8988T (cell line): ENCODE measurements at places on chromosomes 6 and 20.

DNA sequence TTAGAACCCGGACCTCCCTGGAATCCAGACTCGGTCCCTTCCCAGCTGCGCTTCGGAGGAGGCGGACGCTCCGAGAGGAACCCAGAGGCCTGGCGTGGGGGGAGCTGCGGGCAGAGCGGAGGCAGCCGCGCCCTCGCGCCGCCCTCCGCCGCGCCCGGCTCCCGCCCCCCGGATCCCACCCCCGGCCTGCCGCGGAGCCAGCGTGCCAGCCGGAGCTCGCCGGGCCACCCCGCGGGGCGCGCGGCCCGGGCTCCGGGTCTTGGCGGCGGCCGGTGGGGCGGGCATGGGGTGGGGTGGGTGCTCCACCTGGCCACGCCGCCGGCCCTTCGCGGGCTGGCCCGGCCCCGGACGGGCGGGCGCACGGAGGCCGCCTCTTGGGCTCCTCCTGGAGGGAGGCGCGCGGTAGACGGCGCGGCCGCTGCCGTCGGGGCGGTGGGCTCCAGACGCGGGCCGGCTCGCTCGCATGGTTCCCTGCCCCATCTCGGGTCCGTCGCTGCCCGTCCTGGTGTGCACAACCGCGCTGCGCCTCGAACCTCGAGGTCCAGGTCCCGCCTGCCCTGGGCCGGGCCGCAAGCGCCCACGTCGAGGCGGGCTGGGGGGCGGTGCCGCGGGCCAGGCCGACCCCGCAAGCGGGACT, 592 bp upstream of the CDYL start:
- DNase-seq, result peak; percentile 91

DNA sequence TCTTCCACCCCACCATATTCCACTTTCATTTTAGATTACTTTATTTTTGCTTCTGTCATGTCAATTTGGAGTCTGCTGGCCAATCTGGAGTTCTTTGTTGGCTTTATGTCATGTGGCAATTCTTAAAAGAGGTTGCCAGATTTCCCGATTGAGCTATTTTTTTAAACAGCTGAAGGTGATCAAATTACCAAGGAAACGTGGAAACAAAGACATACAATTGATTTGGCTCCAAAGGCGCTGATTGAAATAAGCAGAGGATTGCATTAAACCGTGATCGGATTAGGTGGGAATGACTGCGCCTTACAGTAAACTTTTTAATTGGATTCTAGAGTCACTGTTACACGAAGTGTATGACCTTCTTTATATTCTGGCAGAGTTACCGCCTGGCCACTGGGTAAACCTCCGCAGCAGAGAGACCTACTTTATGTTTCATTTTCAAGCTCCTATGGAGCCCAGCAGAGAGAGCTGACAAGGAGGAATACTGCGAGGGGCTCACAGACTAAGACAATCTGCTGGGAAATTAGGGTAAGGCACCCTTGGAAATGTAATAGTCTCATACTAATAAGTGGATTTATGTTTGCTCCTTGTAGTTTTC, 37.9 kb downstream of the SIM1 start:
- no peak for DNase-seq

DNA sequence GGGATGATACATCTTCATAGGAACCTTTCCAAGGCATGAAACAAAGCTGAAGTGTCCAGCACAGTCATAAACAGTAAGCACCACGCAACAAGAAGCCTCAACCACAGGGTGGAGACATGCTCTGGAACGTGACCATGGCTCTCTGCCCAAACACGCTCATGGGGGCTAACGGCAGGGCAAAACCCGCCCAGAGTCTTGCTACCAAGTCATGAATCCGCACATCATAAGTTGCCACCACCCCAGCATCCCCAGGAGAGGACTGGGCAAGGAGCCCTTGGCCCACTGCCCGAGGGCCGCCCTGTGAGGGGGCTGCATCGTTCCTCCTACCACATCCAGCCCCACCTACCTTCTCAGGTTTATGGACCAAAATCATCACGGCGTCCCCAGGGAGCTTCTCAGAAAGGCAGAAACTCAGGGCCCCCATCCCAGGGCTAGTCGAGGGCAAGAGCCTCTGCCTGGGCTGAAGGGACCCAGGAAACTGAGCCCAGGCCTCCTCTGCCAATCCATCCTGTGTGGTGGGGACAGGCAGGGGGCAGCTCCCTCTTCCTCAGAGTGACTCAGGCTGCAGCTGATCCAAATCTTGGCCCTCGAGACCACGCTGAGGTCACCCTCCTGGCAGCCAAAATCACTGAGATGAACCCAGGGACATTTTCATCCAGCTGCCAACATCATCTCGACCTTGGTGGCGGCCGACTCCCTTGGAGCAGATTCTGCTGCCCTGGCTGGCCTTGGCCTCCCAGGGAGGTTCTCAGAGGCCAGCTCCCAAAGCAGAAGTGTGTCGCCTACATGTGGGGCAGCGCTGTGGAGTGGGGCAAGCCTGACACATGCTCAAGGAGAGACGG, 42.6 kb downstream of the BMP7 start:
- DNase-seq, result no peak

GRCh38 chr6:139879823-139880356, 505.4 kb upstream of the CITED2 start:
- DNase-seq, result no peak

DNA sequence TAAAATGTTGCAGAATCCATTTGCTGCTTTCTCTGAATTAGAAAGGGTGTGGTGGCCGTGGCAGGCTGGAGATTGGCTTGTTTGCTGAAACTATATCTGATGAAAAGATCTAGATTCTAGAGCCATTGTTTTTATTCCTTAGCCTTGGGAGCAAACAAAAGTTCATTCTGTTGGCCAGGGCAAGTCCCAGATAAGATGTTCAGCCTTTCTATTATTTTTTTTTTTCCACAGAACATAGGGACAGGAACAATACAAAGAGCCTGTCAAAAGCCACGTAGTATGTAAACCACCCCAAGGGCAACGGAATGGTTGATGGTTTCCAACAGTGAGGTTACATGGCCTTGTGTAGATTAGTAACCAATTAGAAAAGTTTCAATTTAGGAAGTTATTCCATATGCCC, 119.9 kb upstream of the SLC22A16 start:
- DNase-seq, result no peak

DNA sequence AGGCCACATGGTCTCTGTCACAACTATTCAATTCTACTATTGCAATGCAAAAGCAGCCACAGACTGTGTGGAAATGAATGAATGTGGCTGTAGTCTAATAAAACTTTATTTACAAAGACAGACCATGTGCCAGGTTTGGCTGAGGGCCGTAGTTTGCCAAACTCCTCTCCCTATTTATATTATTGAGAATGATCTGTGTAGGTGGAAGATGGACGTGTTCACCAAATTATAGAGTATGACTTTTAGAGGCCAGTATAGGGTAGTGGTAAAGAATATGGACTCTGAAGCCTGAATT, 125.7 kb upstream of the MYLIP start:
- no peak for DNase-seq

GRCh38 chr20:61556111-61556510, 304.1 kb downstream of the CDH4 start:
- no peak for DNase-seq

GRCh38 chr6:29762781-29763214, 39.6 kb downstream of the HLA-F start:
- DNase-seq, result no peak

- DNase-seq, result no peak
Measured at GRCh38 chr6:128259029-128259724, 261.2 kb downstream of the PTPRK start.

DNA sequence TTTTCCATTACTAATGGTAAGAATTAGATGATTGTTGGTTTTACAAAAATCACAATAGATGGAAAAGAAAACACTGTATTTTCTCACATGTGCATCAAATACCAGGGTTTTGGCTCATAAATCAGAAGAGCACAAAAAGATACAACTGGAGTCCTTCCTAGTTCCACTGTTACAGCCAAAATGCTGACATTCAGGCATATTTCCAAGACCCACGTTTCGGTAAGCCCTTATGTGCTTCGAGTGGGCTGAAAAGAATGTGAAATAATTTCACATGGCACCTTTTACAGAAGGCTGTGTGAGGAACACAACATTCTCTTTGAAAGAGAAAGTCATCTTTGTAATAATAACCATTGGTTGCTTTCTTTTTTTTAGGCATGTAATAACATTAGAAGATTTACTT, 326.7 kb upstream of the FLRT3 start:
- DNase-seq, result no peak

DNA sequence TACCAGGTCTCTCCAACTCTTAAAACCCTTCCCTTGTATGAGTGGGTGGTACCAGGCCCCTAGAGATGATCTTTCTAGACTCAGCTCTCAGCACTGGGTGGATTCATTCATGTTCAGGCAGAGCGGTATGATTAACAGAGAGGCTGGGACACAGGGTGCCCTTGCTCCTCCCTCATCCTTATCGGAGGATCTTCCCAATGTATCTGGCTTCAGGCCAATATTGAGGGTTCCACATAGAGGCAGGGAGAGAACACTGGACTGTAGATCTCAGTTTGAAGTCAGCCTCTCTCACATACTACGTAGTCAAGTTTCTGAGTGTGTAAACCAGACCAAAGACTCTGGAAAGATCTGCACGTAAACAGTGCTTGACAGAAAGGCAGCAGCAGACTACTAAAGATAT, 366.2 kb downstream of the DHX35 start:
- no peak for DNase-seq

GRCh38 chr6:7902867-7903266, 7.7 kb downstream of the TXNDC5 start:
- no peak for DNase-seq

- no peak for DNase-seq
Measured at GRCh38 chr6:23454080-23454976, 671.7 kb upstream of the NRSN1 start.

GRCh38 chr20:44470327-44470726, 5.3 kb upstream of the TTPAL start:
- DNase-seq, result no peak

- no peak for DNase-seq
Measured at GRCh38 chr20:34213213-34213612, 28.0 kb upstream of the ASIP start.

- no peak for DNase-seq
Measured at GRCh38 chr20:1320016-1320415, 8.9 kb downstream of the SDCBP2 start.

- no peak for DNase-seq
Measured at GRCh38 chr6:41548098-41548840, 2.1 kb downstream of the FOXP4 start.

DNA sequence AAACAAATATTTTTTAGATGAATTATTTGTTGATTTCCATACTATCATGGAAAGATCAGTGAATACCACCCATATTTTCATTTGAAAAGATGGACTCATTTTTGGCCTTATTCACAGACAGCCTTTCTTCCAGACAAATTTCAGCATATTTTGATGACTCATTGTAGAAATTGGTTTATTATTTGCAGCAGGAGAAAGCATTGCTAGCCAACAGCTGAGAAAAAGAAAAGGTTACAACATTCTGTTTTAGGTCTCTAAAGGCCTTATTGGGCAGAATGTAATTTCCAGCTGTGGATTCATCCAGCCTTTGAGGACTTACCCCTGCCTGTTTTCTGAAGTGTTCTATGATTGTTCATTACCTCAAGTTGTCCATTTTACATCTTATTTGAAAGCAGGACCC, 201.9 kb downstream of the PLCB4 start:
- DNase-seq, result no peak

DNA sequence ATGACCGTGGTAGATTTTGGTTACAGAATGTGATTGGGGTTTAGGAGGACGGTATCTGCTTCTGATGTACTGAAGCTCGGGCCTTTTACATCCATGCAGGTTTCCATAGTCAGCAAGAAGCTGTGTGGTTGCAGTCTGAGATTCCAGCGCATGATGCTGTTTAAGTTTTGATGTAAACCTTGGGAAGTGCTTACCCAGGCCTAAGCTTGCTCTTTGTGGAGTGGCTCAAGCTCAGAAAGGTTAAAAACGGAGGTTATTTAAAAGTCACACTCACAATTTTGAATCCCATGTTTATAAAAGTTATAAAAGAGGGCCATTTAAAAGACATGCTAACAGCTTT, 121.4 kb downstream of the TIAM2 start:
- DNase-seq, result no peak

DNA sequence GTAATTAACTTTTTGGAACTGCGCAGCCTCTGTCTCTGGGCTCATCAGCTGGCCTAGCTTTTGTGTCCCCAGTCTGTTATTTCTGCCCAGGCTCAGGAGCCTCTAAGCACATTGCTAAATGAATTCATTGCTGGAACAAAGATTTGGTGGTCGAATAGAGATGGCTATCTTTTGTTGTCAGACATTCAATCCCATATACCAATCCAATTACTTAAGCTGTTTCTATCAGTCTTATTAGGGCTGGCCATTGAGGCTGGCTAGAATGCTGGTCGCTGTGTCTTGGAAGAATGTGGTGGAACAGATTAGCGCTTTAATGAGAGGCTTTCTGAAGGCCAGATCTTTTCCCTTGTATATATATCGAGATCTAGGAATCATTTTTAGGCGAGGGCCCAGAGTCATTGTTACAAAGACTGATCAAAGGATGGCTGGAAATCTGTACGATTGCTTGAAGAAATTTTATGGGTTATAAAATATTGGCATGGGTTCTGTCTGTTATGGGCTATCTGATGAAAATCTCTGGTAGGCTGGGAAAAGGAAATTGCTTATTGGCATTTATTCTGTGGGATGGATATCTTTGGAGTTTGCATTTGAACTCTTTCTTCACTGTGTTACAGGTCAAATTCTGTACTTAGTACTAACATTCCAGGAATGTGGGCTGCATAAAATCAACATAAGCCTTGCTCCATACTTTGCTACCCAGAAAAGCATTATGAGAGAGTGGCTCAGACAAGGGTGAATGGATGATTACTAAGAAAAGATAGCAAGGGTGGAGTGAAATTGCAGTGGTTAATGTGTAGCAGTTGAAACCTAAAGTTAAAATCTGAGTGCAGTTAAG, 34.8 kb upstream of the JAG1 start:
- no peak for DNase-seq

GRCh38 chr6:33927616-33928015, 123.8 kb upstream of the MLN start:
- no peak for DNase-seq

GRCh38 chr6:129792049-129792448, 69.1 kb downstream of the TMEM244 start:
- DNase-seq, result no peak

GRCh38 chr6:134077301-134077700, 24.9 kb upstream of the SLC2A12 start:
- DNase-seq, result no peak

DNA sequence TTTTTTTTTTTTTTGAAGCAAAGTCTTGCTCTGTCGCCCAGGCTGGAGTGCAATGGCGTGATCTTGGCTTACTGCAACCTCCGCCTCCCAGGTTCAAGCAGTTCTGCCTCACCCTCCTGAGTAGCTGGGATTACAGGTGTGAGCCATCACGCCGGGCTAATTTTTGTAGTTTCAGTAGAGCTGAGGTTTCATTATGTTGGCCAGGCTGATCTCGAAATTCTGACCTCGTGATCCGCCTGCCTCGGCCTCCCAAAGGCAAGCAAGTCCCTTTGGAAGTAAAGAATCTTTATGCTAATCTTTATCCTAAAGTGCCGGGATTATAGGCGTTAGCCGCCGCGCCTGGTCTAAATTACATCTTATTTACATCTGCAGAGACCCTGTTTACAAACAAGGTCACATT, 1.5 kb downstream of the PSMG4 start:
- no peak for DNase-seq

- no peak for DNase-seq
Measured at GRCh38 chr20:12173347-12174012, 255.8 kb downstream of the BTBD3 start.
